ENCODE measurements at places on chromosomes 1 and 21.

DNA sequence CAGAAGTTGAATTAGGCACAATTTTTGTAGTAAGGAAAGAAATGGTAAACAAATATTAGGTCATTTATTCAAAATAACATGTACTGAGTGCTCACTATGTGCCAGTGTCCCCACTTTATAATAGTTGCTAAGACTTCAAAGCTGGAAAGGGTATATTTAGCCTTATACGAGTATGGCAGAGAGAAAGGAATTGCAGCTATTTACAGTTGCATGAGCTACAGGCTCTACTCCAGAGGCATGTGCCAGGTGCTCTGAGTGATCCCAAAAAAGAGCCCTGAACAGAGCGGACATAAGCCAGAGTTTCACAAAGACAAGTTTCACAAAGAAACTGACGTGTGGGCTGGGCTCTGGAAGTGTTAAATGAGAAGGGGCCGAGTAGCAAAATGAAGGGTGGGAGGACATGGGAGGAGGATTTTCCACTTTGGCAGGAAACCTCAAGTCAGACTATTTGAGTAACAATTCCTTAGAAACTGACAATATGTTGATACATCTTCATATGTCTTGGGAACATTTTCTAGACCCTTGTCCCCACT is 40.9 kb downstream of the FASLG start:
- DNase-seq, result no peak

DNA sequence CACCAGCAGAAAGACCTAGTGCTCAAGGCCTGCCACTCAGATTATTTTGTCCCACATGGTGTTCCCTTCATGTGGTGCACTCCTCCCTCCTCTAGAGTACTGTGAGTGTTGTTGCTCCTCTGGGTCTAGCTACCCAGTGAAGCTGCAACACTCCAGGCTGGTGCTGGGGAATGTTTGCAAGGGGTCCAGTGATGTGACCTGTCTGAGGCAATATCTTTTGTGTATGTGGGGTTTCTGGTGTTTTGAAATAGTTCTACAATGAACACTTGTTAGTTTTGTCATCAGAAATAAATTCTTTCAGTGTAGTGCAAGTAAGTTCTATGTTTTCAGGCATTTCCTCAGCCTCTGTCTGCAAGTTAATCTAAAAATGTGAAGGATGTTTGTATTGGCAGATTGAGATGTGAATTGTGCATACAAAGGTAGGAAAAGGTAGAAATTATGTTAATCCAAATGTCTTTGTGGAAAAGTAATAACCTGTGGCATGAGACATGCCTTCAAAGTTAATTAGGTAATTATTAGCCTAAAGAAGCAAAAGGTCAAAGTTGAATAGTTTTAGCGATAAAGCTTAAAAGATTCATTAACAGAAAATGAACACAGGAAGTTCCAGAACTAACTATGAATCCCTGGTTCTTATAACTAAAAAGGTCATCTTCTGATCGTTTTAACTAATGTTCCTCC is 616.8 kb downstream of the LTN1 start:
- DNase-seq, result no peak

- DNase-seq, result peak; percentile 46
These were observed 12.2 kb downstream of the ZDHHC18 start for GRCh38 chr1:26838474-26839338.

DNA sequence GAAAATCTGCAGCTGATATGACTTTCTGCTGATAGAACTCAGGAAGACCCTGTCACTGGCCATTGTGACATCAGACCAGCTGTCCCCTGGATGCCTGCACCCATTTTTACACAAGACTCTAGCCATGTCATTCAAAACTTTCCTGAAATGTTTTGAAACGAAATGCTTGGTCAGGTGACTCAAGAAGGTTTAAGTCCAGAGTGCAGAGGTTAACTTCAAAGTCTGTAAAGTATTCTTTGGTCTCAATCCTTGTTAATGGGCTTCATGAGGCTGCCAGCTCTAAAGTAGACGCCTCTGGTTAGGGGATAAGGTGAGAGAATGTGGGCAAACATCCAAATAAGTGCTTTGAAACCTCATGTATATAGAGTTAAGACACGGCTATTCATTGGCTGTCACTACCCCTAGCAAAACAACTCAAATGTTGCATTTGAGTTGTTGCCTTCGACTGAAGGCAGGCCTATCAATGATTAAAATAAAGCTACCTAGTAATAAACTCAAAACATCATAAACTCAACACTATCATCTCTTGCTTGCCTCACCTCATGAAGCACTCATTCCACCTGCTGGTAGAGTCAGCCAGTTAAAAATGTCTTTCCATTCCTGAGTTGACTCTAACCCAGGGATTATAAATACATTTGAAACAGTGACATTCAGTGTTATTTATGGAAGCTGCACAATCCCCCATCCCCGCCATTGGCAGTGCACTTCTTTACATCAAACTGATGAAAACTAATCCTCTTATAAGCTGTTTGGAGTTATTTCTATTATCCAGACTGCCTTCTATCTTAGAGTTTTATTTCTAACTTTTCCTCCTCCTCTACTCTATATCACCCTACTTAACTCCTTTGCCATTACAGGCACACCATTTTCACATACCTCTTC is 26.0 kb downstream of the RABIF start:
- DNase-seq, result no peak
